Esophagus squamous epithelium (tissue), 5 donors: ENCODE measurements at places on chromosomes 6 and 20.

GRCh38 chr6:79894939-79895338 is 52.4 kb downstream of the ELOVL4 start:
- DNase-seq, result no peak

GRCh38 chr6:168873278-168874190 is 380.1 kb downstream of the THBS2 start:
- no peak for DNase-seq

GRCh38 chr6:16824845-16825685 is 63.8 kb upstream of the ATXN1 start:
- no peak for DNase-seq

DNA sequence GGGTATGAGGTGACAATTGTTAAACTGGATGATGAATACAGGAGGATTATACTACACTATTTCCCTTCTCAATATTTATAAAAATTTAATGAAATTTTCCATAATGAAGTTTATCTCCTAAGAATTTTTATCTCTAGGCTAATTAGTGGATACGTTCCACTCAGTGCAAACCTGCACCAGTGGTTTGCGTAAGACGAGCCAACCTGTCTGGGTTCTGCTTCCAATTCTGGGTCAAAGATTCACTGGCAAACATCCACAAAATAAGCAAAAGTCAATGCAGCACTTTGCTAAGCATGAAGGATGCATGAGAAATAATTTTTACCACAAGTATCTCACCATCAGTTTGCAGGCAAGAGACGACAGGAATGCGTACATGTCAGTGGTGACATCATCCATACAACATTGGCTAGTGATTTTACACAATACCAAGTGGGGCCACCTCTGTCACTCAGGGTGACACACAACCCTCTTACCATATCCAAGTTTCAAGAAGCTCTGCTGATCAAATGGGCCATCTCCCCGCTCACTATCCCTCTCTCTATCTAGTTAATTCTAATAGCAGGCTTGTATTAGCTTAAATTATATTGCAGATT is 51.7 kb downstream of the FAM50B start:
- no peak for DNase-seq

DNA sequence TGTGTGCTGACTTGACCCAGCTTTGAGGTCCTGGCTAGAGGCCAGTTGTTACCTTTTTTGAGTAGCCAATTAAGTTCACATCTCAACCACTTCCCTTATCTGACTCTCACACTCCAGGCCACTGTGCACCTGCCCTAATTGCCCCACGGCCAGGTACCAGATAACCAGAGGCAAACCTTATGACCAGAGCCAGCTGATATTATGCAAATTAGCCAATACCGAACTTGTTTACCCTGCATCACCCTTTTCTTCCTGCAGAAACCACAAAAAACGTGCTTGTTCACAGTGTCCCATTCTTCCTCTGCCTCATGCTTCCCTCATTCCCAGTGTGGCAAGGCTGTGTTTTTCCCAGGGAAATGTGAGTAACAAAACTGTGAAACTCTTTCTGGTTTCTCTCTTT is 89.3 kb downstream of the HTR1B start:
- no peak for DNase-seq

DNA sequence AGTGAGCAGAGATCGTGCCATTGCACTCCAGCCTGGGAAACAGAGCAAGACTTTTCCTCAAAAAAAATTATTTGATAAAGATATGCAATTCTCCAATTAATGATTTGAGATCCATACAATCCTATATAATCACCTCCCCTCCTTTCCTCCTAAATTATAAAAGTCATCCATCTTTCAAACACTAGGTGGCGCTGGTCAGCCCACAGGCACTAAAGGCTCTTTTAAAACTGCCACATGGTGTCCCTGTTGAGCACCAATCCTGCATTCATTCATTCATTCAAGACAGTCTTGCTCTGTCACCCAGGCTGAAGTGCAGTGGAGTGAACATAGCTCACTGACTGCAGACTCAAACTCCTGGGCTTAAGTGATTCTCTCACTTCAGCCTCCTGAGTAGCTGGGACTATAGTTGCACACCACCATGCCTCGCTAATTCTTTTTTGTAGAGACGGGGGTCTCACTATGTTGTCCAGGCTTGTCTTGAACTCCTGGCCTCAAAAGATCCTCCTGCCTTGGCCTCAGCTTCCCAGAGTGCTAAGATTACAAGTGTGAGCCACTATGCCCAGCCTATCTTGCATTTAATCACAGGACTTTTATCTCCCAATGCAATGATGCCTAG is 58.7 kb upstream of the SLC2A12 start:
- no peak for DNase-seq

DNA sequence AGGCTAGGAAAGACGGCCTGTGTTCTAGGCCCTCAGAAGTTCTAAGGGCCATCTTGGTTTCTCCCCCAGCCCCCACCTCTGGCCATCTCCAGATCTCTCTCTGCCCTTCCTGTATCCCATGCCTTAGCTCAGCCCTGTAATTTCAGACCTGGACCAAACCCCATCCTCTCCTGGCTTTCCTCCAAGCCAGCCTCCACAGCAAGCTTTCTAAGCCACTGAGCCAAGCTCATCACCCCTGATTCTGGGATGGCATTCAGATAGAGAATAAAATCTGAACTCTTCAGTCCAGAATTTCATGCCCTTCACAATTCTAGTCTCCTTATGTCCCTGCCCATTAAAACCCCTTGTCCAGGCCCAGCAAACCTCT is 18.9 kb upstream of the CCM2L start:
- no peak for DNase-seq

GRCh38 chr6:98946879-98947410 is 801 bp downstream of the FBXL4 start:
- DNase-seq, result no peak

DNA sequence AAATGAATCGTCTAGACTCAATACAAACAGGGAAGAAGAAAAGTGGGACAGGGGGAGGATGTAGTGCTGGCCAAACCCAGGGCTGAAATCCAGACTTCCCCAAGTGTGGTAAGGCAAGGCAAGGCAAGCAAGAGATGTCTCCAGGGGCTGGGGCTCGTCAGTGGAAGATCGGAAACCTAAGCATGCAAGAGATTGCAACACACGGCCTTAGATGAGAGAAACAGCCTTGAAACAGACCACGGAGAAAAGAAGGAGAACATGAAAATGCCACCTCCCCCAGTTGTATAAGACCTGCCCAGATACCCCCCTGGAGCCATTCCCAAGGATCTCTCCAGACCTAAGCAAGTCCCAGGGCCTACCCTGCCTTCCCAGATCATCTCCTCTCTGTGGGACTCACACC is 20.0 kb downstream of the VEGFA start:
- no peak for DNase-seq
